ENCODE measurements at places on chromosomes 7 and 10.

- DNase-seq = no peak
These were observed 340.0 kb downstream of the ELMO1 start for GRCh38 chr7:37108615-37109014.

GRCh38 chr10:130743751-130744271, 567.7 kb downstream of the TCERG1L start:
- DNase-seq = no peak

GRCh38 chr7:150325110-150325611, 1.8 kb upstream of the ACTR3C start:
- no peak for DNase-seq

GRCh38 chr10:111146025-111146640, 69.3 kb downstream of the ADRA2A start:
- no peak for DNase-seq

- peak; percentile 65 for DNase-seq
These were observed 24.4 kb downstream of the GSDME start for GRCh38 chr7:24732646-24733413.

DNA sequence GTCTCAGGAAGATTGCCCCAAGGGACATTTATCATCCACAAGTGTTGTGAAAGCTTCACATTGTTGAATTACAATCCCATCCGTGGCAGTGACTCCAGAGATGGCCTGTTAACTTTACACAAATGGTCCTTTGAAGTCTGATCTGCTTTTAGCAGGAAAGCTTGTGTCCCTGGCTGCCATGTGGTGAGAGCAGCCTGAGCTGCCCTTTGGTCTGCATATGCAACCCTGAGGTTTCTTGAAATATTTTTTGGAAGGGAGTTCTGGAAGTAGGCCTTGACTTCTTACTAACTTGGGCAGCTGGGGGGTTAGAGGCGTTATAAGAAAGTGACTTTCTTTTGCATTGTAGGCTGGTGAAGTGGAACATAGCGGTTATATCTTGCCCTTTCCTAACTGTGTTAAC, 41.3 kb upstream of the FAM180A start:
- DNase-seq = no peak

- no peak for DNase-seq
These were observed 43.2 kb upstream of the FAM133B start for GRCh38 chr7:92633211-92633906.
